CD4-positive, alpha-beta T cell treated with Interleukin-4 for 1 hour (primary cell): ENCODE measurements at places on chromosomes 12 and 14.

DNA sequence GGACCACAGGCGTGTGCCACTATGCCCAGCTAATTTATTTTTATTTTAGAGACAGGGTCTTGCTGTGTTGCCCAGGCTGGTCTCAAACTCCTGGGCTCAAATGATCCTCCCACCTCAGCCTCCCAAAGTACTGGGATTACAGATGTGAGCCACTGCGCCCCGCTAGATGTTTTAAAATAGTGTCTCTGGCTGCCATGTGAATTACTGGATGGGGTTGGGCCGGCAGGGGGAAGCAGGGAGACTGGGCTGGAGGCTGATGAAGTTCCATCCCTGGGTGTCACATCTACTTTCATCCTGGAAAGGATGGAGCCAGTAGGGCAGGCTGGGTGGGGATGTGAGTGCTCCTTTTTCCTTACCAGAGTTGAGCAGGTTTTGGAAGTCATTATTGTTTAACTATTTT lies 46.1 kb downstream of the DNAH10 start:
- DNase-seq, result no peak

DNA sequence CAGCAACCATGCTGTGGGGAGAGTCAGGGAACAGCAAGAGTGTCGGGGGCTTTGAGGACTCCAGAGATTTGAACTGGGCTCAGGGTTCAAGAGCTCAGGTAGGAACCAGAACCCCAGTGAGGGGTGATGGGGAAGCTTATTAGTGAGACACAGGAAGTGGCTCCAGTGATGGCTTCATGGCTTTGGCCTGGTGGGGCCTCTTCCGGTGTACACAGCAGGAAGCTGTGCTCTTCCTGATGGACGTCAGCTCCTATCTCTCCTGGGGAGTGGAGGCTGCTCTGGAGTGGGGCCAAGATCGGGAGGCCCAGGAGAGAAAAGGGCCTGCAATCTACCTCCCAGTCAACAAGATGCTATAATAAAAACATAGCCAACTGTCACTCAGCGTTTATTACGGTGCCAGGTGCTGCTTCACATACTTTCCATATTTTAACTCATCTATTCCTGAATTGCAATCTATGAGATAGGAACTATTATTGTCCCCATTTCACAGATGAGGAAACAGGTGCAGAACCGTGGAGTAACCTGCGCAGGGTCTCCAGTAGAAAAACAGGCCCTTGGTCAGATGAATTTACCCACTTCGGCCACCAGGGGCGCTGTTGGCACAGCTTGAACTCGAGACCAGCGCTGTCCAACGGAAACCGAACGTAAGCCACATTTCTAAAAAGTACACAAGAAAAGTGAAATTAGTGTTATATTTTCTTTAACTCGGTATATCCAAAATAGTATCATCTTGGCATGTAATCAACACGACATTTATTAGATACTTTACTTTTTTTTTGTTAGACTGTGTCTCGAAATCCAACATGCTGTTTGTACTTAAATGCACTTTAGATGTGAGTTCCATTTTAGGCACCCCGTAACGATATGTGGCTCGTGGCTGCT lies 63.6 kb upstream of the DLK1 start:
- DNase-seq, result peak; percentile 56

DNA sequence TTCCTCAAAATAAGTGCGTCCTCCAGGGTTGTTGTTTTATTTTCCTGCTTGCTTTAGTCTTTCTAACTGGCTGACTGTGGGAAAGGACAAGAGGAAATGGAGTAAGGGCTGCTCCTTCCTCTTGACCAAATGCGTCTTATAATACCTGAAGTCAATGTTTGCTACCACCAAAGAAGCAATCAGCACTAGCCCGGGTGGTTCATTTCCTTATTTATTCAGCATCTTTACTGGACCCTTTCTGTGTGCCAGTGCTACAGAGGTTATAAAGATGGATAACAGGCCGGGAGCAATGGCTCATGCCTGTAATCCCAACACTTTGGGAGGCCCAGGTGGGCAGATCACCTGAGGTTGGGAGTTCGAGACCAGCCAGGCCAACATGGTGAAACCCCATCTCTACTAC lies 15.1 kb upstream of the RPS6KA5 start:
- DNase-seq, result no peak

- DNase-seq, result no peak
Measured at GRCh38 chr12:121331248-121331647, 21.0 kb downstream of the ANAPC5 start.

DNA sequence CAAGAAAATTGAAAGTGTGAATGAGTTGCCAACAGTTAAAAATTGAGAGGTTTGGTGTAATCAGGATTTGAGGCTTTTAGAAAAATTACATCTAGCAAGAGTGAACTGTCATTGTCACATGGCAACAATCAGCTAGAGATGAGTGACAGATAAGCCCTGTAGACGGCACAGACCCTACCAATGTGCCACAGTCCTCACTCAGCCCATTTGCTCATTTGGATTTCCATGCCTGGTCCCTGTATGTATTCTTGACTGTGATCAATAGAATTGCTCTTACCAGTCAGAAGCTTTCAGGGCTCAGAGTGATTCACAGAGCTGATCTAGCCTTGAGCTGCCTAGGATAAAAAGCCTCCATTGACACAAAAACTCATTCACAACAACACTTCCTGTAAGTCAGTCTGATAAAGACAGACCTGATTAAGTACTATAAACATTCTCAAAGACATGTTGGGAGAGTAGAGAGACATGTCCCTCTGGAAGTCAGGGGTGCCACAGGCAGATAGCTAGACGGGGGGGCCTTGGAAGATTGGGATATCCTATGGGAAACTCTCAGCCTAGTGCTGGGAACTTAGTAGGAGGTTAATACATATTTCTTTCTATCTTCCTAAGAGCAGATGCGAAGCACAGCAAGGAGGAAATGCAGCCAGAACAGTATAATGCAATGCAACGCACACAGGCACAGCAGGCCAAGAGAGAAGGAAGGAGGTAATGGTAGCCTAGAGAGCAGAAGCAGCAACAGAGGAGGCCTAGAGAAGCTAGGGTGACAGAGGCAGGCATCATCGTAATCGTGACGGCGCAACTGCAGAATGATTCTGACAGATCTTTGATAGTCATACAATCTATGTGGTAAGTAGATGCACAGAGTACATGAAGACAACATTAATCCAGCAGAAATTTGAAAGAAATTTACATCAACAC lies 2.0 kb upstream of the PELI2 start:
- no peak for DNase-seq

DNA sequence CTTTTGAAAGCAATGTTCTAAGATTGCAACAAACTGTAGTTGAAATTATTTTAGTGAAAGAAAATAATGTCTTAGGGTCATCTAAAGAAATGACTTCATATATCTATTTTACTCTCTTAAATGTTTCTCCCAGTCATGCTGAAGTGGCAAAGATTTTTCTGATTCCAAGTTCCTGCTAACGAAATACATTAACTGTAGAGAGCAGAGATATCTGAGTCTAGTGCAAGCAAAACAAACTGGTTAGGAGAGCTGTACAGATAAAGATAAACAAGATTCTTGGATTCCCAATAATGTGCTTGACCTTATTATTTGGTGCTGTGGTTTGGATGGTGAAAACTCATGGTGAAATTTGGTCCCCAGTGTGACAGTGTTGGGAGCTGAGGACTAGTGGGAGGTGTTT lies 199.9 kb upstream of the PWP1 start:
- DNase-seq, result no peak

DNA sequence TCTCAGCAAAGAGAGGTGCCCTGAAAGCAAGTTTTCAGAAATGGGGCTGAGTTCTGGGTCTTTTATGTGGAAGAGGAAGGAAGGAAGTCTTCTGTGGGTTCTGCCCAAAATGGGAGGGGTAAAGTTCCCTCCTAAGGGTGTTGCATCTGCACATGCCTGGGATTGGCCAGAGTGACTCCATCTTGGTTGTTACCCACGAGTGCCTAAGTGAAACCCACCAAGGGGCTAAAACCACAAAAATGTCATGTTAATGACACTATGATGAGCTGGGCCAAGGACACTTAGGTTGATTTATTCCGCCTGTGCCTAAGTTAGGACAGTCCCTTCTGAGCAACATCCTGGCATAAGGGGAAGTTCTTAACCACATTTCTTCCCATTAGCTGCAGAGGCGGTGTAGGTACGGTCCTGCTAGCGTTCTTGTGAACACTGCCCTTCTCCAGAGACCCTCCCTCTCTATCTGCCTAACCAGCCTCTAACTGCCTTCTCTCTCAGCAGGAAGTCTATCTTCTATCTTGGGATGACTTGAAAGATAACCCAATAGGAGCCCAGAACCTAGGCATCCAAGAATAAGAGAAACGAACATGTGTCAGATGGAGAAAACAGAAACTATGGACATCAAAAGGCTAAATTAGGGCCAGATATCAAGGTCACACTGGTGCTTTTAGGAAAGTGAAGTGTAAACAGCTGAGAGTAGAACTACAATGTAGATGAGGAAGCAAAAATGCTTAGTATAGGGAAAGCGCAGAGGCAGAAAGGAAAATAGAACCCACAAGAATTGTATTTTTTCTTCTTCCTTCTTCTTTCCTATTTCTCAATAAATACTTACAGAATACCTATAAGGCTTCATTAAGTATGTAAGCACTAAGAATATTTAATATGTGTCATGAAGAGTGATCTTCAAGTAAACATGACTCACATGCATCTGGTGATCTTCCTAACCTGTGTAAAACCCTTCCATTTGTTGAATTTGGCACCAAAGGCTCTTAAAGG lies 104.2 kb upstream of the AMN1 start:
- DNase-seq, result peak; percentile 70

- DNase-seq, result no peak
Measured at GRCh38 chr12:129753586-129753985, 150.2 kb downstream of the TMEM132D start.

DNA sequence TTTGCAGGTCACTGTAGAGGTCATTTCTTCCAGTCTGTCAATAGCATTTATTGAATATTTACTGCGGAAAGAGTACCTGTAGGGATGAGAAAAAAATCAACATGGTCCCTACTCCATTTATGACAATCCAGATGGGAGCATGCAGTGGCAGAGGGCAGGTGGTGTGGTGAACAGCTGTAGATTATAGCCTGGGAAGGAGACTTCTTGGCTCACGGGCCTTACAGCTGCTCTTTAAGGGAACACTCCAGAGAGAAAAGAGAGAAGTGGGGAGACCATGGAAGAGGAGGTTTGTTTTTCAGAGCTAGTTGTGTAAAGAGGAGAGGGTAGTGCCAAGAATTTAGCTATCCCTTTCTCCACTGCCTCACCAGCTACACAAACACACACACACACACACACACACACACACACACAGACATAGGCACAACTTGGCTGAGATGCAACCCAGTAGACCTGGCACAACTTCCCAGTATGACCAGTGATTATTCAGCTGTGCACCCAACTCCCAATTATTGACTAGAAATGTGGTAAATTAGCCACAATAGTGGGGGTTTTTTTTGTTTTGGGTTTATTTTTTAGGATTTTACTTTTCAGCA lies 41.0 kb downstream of the GPHB5 start:
- no peak for DNase-seq

DNA sequence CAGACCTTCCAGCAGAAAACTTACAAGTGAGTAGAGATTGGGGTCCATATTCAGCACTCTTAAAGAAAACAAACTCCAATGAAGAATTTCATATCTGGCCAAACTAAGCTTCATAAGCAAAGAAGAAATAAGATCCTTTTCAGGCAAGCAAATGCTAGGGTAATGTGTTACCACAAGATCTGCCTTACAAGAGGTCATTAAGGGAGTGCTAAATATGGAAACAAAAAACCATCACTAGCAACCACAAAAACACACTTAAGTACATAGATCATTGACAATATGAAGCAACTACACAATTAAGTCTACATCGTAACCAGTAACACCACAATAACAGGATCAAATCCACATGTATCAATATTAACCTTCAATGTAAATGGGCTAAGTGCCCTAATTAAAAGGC lies 47.1 kb upstream of the CLEC14A start:
- no peak for DNase-seq

GRCh38 chr14:98867146-98867545 lies 404.9 kb downstream of the BCL11B start:
- no peak for DNase-seq

DNA sequence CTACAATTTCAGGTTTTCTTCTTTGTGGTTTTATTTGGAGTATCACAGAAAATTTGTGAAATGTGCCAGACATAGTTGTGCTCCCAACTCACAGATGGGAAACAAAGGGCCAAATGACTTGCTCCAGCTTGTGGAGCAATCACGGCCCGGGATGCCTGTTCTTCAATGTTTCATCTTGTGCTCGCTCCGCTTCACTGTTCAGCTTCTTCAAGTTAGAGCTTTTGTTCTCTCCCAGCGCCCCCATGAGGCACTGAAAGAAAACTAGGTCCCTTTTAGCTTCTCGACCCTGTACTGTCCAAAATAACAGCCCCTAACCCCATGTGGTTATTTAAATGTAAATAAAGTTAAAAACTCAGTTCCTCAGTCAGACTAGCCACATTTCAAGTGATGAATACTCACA lies 187.9 kb upstream of the STXBP6 start:
- no peak for DNase-seq

DNA sequence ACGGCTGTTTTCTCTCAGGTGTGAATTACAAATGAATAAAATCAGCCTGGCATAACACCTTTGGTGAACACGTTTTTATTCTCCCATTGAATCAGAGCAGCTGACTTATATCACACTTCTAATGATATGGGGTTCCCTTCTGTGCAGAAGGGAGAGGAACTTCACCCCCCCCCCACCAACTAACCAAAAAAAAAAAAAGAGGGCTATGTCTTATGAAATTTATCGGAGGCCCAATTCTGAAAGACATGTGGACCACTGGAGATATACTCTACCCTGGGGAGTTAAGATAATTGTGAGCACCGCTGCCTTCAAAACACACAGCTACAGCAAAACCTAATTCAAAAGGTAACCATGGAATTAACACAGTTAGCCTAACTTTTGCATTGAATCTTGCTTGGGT lies 4.6 kb downstream of the BCL11B start:
- peak; percentile 53 for DNase-seq

- no peak for DNase-seq
Measured at GRCh38 chr12:19338405-19338804, 100.9 kb upstream of the AEBP2 start.

DNA sequence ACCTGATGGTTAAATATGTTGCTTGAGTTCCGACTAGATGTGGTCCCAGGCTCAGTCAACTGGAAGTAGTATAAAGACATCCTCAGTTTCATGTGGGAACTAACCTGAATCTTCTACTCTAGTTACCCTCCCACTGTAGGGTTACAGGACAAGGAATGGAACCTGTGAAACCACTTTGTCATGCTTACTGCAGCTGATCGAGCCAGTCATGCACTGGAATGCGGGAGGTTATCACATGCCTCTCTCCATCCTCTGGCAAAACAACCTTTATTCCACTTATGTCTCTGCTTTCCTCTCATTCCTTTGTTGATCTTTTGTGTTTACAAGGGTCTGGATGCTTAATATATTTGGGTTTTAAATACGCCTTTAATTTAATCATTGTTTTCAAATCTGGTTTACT lies 111.9 kb upstream of the DDHD1 start:
- no peak for DNase-seq

GRCh38 chr12:5379749-5380496 lies 52.0 kb upstream of the NTF3 start:
- no peak for DNase-seq
